ENCODE measurements at places on chromosomes 6 and 20.

DNA sequence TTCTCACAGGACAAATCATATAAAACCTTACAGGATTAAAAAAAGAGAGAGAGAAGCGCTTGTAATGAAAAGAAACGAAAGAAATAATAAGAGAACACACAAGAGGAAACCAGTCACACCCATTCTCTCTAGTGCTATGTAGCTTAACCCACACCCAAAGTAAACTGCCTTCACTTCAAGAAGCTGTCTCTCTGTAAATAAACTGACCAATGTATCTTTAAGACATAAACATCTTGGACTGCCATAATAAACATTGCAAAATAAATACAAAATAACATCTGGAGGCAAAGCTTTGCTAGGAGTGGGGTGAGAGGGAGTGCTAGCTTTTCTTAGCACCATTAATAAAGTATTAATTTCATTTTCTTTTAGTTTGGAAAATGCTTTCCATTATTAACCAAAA lies 61.6 kb upstream of the RNF146 start:
- DNase-seq = no peak

GRCh38 chr20:63626424-63627128 lies at the start of gene GMEB2:
TSS of gene GMEB2 (minus strand) at chr20:63627101. CDS start at chr20:63619397, 7,704 bp downstream.
- DNase-seq = peak; percentile 78

GRCh38 chr6:111072801-111073360 lies 14.4 kb upstream of the SLC16A10 start:
- DNase-seq = no peak

DNA sequence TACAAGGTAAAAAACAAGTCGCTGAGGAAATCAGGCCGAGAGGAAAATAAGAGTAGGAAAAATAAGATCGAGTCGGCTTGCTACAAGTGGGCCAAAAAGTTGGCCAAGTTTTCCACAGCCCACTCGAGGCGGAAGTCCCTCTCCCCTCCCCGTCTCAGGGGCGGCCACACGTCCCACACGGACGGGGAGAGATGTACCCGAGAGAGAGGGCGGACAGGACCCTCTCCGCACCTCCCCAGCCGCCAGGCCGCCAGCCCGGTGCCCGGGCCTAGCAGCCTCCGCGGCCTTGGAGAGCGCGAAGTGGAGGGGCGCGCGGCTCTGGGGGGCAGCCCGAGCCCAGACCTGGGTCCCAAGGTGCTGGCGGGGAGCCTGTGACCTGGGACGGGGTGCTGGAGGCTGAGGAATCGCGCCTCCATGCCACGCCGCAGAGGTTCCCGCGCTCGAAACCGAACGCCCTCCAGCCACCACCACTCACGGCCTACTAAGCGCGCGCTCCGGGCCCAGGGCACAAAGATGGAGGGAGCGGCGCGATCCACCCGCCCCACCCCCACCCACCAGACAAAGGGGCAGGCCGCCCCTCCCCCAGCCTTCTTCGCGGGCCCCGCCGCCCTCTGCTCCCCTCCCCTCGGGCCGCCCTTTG lies 1.9 kb upstream of the HMGA1 start:
- no peak for DNase-seq

GRCh38 chr20:17943343-17943742 lies 25.3 kb downstream of the SNX5 start:
- DNase-seq = no peak

DNA sequence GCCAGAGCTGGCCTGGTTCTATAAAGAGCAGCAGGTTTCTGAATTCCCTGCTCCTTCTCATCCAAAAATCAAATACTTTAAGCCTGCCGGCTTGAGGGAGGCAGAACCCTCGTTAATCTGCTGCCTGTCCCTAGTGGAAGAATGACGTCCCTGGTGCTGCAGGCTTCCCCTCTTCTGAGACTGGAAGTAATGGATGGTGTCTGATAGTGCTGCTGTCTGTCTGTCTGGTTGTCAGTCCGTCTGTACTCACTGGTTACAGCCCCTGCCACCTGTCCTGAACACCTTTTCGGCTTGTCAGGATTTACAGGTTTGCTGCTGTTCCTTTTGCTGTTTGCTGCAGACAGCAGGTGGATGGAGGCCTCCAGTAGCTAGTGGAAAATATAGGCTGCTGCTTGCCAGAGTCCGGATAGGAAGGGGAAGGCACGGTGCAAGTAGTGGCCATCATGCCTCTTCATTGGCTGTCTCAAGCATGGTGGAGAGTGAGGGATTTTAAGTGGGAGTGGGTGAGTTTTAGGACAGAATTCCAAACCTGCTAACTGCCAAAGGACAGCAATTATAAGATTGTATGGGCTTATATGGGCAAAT lies 2.5 kb downstream of the RIMS1 start:
- no peak for DNase-seq

DNA sequence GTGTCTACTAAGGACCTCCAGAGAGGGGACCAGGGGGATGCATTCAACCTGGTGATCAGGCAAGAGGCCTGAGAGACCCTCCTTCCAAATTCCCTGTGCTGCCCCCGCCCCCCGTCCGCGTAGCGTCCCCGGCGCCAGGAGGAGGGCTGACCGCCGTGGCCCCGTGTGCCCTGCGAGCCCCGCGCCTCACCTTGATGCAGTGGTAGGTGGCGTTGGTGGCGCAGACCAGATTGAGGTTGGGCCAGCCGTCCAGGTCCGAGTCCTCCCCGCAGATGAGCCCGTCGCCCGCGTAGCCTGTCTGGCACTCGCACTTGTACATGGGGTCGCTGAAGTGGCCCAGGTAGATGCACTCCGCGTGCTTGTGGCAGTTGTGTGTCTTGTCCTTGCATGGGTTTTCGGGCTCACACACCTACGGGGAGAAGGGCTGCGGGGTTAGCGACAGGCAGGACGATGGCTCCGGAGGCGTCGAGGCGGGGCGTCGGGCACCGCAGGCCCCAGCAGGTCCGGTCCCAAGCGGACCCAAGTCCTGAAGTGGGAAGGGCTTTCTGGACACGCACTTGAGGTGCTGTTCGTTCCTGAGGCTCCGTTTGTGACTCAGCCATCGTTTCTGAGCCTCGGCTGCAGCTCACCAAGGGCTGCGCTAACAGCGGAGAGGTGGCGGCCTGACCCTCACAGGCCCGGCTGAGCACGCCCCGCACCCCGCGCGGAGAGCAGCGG lies 21.7 kb downstream of the THBS2 start:
- DNase-seq = no peak

DNA sequence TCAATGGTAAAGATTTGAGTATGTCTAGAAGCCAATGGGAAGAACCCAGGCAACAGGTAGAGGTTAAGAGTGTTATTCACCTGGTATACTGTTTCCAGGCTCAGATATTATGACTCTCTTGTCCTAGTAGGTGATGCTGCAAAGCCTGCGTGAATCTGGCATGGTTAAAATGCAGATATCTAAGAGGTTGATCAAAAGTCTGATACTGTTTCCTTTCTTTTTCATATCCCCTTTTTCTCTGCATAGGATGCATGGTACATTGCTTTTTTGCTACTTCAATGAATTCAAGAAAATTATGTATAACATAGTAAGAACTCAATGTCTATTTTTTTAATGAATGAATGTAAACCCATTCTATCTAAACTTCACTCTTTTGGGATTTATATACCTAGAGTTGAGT lies 284.3 kb upstream of the KHDRBS2 start:
- DNase-seq = no peak

DNA sequence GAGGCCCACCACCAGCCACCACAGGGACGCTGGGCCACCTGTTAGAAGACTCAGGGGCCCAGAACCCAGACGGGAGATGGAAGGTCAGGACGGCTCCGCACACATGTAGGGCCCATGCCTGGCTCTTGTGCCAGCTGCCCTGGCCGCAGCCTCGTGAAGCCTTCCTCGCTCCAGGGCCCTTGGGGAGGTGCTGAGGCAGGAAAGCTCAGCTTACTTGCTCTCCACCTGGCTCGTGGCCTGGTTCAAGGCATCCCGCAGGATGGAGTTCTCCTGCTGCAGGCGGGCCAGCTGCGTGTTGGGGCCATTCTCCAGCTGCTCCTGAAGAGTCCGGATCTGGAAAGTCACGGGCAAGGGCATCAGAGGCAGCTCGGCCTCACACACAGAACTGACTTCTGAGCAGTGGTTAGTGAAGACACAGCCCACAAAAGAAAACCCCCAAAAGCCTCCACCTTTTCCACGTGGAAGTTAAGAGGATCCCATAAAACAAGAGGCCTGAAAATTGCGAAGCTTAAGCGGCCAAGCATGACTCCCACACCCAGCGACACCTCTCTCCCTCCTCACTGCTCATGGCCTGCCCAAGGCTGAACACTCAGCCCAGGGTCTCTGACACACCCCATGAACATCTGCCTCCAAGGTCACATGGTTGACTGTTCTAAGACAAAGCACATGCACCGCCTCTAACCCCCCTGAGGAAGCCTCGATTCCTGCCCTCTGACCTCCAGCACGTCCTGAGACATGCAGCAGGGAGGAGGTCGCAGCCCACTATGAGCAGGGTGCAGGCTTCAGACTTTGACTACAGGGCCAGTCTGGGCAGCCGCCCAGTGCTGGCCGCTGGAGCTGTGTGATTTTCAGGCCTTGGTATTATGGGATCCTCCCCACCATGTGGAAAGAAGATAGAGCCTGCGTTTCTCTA lies 46.5 kb downstream of the RRBP1 start:
- DNase-seq = no peak

DNA sequence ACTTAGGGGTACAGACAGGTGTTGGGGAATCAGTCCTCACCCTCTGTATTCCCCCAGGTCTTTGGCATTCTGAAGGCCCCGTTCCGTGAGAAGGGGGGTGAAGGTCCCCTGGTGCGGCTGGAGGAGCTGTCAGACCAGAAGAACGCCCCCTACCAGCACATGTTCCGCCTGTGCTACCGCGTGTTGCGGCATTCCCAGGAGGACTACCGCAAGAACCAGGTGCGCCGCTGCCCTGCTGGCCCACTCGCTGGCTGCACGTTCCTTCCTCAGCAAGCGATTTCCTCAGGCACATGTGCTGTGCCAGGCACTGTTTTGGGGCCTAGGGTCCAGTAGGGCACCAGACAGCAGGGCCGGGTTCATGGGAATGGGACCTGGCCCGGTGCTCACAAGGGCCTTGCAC lies 44.4 kb downstream of the UQCC2 start:
- DNase-seq = no peak

DNA sequence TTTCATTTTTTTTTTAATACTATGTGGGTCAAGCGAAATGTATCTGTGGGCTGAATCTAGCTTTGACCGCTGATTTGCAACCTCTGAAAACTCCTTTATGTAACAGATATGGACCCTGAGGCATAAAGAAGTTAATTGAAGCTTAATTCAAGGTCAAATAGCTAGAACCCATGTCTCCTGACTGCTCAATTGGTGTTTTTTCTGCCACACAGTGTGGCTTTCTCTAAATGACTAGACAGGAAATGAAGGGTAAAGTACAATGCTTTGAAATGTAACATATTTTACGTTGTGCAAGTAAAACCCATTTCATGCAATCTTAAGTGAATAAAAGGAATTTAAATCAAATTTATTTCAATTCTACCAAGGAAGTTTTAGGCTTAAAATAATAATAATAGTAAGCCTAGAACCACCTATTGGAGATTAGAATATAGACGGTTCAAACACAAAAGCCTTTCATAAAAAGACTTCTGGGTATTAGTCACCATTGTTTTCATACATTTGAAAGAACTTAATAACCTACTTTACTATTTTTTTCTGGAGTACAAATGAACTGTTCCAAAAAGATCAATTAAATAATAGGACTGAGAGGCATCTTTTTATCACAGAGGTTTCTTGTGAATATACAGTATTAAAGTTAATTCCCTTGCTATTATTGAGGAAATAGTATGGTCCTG lies 279.8 kb downstream of the EPHA7 start:
- DNase-seq = no peak

GRCh38 chr6:75943381-75943780 lies 129.1 kb downstream of the IMPG1 start:
- DNase-seq = no peak

DNA sequence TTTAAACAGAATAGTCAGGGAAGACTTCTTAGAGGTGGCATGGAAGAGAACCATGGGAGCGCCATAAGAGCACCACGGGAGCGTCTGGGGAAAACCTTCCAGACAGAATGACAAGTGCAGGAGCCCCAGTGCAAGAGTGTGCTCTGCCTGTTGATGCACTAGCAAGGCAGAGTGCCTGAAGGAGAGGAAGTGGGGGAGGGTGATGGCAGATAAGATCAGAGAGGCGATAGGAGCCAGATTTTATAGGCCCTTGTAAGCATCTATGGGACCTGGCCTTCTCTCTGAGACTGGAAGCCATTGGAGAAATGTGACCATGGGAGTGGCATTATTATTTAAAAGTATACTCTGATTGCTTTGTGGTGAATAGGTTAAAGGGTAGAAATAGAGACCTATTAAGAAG lies 13.1 kb downstream of the FUCA2 start:
- no peak for DNase-seq

DNA sequence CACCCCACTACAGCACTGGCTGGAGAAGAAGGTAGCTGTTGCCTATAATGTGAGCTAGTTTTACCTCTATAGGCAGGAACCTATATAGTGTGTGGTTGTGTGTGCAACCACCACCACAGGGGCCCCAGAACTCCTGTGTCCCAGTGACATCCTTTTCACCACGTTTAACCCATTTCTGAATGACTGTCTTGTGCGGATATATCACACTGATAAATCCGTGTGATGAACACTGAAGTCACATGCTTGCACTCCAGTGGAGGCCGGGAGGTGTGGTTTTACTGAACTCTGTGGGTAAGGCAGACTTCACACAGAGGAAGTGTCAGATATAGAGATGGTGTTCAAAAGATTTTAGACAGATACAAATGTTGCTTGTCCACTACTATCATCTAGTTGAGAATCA lies 32.5 kb downstream of the SDHAF4 start:
- DNase-seq = no peak

GRCh38 chr6:131368198-131368911 lies 204.7 kb upstream of the ARG1 start:
- DNase-seq = no peak

- no peak for DNase-seq
Measured at GRCh38 chr20:48845721-48846306, 18.0 kb upstream of the PREX1 start.

GRCh38 chr6:28124971-28125353 lies 553 bp downstream of the ZSCAN16 start:
- no peak for DNase-seq

DNA sequence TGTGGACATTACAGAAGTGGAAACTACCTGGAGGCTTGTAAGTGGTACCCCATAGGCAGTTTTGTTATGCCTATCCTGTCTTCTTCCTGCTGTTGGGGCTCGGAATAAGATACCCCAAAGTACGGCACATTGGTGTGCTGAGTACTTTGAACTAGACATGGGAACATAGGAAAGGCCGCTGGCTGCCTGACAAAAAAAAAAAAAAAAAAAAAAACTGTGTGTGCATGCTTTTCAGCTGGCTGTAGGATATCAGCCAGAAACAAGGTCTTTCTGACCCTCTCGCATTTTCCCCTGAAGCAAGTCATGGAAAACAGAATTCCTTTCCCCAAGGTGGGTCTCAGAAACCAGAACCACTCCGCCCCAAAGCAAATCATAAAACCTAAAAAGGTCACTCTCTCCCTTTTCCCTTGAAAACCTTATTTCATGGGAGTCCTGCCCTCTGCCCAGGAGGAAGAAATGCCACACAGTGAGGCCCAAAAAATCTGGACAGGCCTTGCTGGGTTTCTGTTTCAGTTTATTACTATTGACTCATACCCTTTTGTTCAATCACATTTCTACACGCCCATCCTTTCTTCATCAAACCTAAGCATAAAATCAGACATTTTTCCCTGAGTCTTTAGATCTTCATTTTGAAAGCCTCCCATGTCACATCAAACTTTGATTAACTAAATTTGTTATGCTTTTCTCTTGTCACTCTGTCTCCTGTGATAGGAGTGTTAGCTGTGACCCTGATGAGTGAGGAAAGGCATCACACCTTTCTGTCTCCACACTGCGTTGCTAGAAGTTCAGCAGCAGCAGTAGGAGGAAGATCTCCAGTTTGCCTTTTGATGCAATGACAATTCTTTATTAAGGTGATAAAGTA lies 17.2 kb downstream of the SLC2A12 start:
- no peak for DNase-seq

- peak; percentile 47 for DNase-seq
Measured at GRCh38 chr20:31869942-31870725, at the start of the genes DUSP15 and TTLL9. TSS of gene DUSP15 (minus strand) at chr20:31870527. CDS start at chr20:31870337, 190 bp downstream. TSS of gene TTLL9 (plus strand) at chr20:31870634. CDS start at chr20:31871127, 493 bp downstream.
